Heart right ventricle (tissue), 16 donors: ENCODE measurements at places on chromosomes 13 and 19. TPM values are rescaled to one million over a fixed set of nuclear protein-coding genes. Genes with fewer than 3 reads are reported as not detected.

KIR3DL2 gene
- total RNA-seq = not detected

FFAR1 gene
- total RNA-seq = not detected

OR1M1 gene
- total RNA-seq = not detected

DNA sequence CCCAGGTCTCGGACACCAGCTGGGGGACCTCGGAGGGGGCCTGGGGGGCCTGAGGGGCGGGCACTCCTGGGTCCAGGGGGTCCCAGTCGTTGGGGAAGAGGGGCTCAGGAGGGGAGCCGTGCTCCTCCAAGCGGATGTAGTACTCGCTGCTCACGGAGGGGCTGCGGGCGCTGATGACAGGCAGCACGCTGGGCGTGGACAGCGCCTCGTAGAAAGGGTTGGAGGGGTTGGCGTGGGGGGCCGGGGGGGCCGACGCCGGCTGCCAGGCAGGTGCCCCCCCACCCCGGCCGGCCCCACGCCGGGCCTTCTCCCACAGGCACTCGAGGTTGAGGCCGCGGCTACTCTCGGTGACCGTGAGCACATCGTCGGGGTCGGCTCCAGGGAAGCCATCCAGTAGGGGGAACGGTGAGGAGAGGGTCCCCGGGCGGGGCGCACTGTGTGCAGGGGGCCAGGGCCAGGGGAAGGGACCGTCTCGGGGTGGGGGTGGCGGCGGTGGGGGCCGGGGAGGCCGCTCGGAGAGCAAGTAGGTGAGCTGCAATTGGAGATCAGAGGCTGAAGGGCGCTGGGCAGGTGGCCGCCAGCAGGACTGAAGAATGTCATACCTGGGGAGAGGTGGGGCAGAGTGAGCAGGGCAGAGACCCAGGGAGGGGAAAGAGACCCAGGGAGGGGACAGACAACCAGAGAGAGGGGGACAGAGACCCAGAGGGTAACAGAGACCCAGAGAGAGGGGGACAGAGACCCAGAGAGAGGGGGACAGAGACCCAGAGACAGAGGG is 12.1 kb downstream of the LMTK3 start:
- no peak for DNase-seq
- no peaks in the 10 kb centered on the region for H3K36me3 ChIP-seq
- H3K27ac ChIP-seq = no peak overlapping the region
- H3K4me3 ChIP-seq = no peak overlapping the region
- H3K27me3 ChIP-seq = peaks cover 72% of the 10 kb centered on the region

DNA sequence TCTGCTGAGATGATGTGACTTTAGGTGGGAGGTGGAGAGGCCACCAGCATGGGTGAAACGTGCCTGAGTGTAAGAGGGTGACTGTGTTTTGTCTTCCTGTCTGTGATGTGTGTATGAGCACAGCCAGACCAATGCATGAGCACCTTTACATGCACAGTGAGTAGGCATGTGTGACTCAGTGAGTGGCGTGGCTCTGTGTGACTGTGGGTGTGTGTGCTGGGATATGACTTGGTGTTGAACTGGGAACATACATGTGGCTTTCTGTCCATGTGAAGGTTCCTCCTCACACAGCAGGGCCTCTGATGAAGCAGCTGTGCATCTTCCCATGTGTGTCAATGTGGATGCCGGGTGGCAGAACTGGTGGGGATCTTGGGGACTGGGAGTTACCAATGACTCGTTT is 19.9 kb upstream of the LGALS13 start:
- H3K27ac ChIP-seq = no peak overlapping the region
- no peak overlapping the region for H3K4me3 ChIP-seq
- H3K36me3 ChIP-seq = no peaks in the 10 kb centered on the region

DNA sequence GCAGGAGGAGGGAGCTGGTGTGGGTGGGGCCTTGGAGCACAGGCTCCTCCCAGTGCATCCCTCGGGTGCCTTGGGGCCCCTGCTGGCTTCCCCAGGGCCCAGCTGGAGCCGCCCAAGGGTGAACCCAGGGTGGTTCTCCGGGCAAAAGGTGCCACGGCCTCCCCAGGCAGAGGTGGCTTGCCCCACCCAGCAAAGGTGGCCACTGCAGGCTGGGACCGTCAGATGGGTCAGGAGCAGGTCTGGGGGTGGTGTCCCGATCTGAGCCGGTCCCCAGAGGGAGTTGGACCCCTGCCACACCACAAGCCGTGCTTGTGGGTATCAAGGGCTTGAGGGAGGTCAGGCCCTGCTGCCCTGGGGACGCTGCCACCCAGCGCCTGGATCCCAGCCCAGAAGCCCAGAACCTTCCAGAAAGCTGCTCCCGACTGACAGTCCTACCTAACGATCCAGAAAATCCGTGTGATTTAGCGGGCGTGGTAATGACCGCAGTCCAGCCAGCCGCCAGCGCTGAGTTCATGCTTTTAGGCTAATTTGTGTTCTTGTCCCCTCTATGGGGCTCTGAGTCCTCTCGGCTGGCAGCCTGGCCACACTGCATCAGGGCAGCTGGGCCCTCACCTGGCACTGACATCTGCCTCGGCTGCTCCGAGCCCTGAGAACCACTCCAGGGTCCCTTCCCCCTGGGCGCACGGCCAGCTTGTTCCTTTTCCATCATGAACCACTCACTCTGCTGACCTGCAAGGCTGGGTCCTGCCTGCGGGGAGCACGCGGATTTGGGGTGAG is 5.0 kb upstream of the GRIN3B start:
- H3K4me1 ChIP-seq = peaks cover 6% of the 10 kb centered on the region
- DNase-seq = no peak
- H3K27me3 ChIP-seq = peaks cover 15% of the 10 kb centered on the region
- no peak overlapping the region for H3K4me3 ChIP-seq
- H3K27ac ChIP-seq = no peak overlapping the region

GRCh38 chr19:45045671-45046353 is 7.0 kb downstream of the CLASRP start:
- peaks cover 57% of the 10 kb centered on the region for H3K4me1 ChIP-seq
- H3K36me3 ChIP-seq = peaks cover 62% of the 10 kb centered on the region
- no peak for DNase-seq
- H3K27me3 ChIP-seq = no peaks in the 10 kb centered on the region
- no peak overlapping the region for H3K4me3 ChIP-seq
- no peak overlapping the region for H3K27ac ChIP-seq

DNA sequence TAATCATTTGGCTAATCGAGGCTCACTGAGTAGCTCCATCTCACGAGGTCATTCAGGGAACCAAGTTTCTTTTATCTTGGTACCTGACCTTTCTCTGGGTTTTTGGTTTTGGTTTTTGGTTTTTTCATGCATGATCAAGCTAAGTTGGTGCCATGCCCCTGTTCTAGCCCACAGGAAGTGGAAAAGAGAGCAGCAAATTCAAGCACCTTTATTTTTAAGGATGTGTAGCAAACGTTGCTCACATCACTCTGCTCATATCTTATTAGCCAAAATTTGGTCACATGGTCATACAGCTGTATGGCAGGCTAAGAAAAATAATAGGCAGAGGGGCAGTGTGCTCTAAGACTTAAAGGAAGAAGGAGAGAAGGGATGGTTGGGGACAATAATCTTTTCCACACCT is 593.5 kb downstream of the DIAPH3 start:
- no peaks in the 10 kb centered on the region for H3K27me3 ChIP-seq
- H3K4me1 ChIP-seq = peaks cover 3% of the 10 kb centered on the region
- DNase-seq = no peak
- H3K27ac ChIP-seq = no peak overlapping the region
